CD4-positive, alpha-beta T cell treated with Interleukin-17A for 4 hours (primary cell): ENCODE measurements at places on chromosomes 11 and 22.
A peak's percentile ranks its signal among the peaks of the same experiment; 100 is the strongest.

GRCh38 chr11:100629671-100630070, 57.4 kb upstream of the ARHGAP42 start:
- DNase-seq, result no peak

DNA sequence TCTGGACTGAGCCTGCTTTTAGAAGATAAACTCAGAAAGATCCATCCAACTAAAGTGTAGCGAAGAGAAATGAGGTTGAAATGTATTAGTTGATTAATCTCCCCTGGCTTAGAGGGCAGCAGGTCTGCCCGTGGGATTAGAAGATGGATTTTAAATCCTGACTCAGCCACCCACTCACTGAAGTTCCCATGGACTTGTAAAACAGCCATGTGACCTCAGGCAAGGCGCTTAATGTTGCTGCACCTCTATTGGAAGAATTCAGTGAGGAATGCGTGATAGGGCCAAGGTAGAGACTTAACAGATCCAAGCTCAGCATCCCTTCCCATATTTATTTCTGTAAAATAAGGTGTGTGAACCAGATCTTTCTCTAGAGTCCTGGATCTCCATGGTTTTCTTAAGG, 45.1 kb upstream of the ELF5 start:
- DNase-seq, result no peak

DNA sequence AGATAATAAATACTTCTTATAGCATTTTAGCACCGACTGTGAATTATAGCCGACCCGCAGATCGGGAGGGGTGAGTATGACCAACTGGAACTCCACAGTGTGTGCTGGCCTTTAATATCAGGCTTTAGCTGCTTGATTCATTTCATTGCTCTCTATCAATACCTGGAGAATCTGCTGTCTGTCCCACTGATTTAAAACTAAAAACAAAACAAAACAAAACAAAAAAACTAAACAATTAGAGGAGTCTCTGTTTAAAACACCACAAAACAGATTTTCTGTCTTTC, 216.8 kb downstream of the FAT3 start:
- no peak for DNase-seq

DNA sequence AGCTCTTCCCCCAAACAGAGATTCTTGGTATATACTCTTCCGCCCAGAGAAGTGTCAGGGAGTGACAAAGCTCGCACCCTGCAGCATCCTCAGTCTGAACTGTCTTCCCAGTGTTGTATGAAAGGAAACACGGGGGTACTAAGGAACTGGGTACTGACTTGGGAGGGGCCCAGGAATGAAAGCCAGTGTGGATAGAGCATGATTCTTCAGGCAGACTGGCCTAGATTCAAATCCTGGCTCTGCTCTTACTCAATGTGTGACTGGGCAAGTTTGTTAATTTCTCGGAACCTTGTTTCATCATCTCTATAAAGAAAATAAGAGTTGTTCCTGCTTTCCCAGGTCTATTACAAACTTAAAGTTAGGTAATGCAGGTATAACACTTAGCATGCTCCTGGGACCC, 266.0 kb upstream of the NARS2 start:
- DNase-seq, result no peak

GRCh38 chr11:105611572-105612441, 1.9 kb downstream of the GRIA4 start:
- DNase-seq, result no peak

DNA sequence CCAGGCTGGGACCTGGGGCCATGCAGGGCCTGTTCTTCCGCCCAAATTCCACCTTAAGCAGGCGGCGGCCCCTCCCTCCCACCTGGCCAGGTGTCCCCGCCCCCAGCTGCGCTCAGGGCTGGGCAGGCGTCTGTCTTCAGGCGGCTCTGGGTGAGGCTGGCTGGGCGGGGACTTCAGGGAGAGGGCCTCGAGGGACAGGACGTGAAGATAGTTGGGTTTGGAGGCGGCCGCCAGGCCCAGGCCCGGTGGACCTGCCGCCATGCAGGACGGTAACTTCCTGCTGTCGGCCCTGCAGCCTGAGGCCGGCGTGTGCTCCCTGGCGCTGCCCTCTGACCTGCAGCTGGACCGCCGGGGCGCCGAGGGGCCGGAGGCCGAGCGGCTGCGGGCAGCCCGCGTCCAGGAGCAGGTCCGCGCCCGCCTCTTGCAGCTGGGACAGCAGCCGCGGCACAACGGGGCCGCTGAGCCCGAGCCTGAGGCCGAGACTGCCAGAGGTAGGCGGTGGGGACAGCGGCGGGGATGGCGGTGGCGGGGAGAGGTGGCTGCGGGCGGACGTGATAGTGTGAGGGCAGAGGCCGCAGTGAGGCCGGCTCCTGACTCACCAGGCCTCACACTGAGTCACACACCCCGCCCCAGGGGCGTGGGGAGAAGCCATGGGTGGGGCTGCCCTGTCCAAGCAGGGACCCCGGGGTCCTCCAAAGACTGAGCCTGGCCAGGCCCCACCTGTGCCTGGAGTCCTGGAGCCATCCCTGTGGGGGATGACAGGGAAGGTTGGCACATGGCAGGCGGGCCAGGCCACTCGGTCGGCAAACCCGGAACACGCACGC, at the start of gene PKP3:
Gene PKP3, plus strand, starts transcription at position 176 of the 824 bp plus-strand sequence. Its CDS starts 84 bp downstream, at position 260.
- no peak for DNase-seq

DNA sequence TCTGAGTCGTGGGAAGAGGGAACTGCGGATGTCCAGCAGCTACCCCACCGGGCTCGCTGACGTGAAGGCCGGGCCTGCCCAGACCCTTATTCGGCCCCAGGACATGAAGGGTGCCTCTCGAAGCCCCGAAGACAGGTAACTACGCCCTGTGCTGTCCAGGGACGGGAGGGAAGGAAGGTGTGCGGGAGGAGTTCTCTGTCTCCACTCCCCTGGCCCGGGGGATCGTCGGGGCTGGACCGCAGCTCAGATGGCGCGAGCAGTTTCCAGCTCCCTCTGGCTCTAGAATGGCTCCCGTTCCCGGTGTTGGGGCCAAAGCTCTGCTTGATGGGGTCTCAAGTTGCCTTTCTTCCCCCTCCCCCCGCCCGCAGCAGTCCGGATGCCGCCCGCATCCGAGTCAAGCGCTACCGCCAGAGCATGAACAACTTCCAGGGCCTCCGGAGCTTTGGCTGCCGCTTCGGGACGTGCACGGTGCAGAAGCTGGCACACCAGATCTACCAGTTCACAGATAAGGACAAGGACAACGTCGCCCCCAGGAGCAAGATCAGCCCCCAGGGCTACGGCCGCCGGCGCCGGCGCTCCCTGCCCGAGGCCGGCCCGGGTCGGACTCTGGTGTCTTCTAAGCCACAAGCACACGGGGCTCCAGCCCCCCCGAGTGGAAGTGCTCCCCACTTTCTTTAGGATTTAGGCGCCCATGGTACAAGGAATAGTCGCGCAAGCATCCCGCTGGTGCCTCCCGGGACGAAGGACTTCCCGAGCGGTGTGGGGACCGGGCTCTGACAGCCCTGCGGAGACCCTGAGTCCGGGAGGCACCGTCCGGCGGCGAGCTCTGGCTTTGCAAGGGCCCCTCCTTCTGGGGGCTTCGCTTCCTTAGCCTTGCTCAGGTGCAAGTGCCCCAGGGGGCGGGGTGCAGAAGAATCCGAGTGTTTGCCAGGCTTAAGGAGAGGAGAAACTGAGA, 1.4 kb downstream of the ADM start:
- peak; percentile 54 for DNase-seq

GRCh38 chr22:42114721-42115120, 15.9 kb downstream of the CYP2D6 start:
- no peak for DNase-seq

GRCh38 chr11:44094260-44094868, 1.1 kb upstream of the EXT2 start:
- DNase-seq, result peak; percentile 89

DNA sequence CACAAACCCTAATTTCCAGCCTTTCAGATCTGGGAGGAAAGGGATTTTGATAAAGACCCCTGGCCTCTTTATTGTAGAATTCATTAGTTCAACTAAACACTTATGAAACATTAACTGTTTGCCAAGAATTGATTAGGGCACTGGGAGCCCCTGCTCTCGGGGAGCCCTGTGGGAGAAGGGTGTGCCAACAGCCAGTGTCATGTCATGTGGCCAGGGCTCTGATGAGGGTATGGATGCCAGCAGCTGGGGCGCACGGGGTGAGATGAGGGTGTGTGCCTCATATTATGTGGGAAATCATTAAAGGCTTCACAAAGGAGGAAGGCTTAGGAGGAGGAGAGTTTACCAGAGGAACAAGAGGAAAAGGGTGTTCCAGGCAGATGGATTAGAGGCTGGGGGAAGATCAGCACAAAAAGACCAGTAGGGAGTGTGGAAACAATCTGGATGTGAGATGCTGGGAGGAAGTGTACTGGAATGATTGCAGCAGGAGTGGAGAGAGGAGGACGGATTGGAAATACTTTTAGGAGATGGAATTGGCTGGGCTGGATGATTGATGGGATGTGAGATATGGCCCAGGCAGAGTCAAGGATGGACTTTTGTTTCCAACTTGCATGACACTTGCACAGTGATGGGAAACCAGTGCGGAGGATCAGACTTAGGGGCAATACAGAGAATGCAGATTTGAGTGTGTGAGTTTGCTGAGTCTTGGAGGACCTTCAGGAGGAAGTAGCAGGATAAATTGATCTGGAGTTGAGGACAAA, 137.8 kb downstream of the CSNK2A3 start:
- no peak for DNase-seq

DNA sequence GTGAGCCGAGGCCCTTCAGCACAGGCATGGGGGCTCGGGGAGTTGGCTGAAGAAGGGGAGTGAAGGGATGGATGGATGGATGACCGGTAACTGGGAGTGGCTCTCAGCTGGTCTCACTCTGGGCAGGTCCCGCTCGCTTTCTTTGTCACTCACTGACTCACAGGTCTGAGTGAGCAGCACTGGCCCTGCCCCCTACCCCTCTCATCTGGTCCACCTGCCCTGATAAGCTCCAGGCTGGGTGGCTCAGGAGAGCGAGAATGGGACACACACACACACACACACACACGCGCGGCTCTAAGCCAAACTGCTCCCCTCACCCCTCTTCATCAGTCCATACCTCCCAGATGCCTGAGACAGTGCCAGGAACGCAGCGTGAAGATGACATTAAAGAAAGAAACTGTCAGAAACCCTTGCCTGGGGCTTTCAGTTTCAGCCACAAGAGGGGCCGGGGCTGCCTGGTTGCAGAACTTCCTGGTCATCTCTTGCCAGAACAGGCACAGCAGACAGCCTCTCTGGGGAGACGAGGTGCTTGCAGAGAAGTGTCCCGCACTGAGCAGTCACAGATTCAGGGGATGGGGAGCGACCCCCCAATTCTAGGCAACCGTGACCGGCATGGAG, 16.5 kb upstream of the SHISAL1 start:
- DNase-seq, result no peak

DNA sequence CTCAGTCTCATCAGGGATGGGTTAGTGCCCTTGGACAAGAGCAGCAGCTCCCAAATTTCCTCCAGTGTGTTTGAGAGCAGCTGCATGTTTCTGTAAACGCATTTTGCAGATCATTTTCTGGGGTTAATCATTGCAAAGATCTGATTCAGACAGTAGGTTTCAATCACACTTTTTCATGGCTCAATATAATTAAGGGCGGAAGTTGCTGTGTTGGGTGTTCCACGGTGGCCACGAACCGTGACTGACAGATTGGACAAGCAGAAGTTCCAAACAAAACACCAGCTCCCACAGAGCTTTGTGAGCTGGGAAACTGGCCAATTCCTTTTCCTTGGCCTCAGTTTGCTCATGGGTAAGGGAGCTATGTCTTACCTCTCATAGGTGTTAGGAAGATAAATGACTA, 8.4 kb upstream of the RASSF10 start:
- DNase-seq, result no peak

DNA sequence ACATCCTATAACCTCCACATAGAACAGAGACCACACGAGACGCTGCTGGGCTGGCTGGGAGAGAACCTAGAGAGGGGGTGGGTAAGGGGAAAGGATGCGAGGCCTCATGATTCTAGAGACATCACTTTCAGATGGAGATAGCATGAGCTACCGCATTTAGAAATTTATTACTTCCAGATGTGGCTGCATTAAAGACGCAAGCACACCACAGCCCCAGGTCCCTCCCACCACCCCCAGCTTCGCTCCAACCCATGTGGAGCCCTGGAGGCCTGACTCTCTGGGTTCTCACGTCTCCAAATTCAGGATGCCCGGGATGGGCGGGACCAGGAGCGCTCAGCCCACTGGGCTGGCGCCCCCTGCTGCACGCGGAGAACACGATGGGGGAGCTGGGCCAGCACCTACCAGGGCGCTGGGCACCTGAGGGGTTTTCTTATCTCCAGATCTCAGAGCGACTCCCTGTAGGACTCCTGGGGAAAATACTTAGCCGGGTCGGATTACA, 13.6 kb downstream of the MRPL21 start:
- peak; percentile 17 for DNase-seq

- no peak for DNase-seq
Measured at GRCh38 chr11:115709297-115709696, 205.1 kb upstream of the CADM1 start.

DNA sequence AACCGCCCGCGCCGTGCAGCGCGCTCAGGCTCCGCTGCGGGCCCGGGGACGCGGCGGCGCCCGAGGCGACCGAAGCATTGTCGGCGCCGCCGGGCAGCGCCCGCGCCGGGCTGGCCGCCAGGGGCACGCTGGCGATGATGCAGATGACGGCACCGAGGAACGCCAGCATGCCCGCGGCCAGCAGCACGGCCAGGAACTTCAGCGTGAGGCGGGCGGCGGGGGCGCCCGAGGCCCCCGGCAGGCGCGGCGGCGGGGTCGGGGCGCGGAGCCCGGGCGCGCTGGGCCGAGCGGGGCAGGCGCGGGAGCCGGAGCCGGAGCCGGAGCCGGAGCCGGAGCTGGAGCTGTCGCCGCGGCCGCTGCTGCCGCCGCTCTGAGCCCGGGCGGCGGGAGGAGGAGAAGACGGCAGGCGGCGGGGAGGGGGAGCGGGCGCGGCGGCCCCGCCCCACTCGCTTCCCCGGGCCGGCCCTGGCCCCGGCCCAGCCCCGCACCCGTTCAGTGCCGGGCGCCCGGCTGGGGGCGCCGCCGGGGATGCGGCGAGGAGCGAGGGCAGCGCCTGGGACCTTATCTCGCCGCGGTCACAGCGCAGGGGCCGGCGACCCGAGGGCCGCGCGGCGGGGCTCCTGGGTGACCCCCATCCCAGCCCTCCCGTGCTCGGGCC, at the start of gene NPTXR:
Gene NPTXR, minus strand, starts transcription at position 372 of the 658 bp plus-strand sequence.
- peak; percentile 66 for DNase-seq

DNA sequence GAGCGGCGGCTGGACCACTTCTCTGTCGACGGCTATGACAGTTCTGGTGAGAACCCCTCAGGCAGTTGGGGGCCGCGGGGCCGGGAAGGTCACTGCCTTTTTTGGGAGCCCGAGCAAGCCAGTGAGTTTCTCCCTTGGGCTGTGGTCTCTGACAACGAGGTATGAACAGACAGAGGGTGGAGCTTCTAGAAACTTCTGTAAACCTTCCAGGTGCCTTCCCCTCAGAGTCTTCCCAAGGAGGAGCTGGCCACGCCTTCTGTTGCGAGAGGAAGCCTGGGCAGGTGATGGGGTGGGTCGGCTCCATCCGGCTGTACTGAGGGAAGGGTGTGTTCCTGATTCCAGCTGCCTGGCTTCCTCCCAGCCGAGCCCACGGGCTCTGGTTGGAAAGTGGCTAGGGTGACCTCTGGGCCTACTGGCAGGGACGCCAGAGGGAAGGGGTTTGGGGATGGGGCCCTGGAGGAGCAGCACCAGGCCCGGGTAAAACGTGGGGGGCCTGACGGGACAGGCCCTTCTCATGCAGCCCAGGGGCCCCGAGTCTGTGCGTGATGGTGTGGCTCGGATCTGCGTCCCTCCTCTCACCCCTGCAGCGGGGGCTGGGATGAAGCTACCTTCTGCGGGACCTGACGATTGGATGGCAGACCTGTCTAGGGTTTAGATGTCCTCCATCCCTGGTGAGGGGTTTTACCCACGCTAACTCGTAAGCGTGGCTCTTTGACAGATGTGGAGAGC, 110.8 kb downstream of the KCNQ1OT1 start:
- no peak for DNase-seq
